ENCODE measurements at places on chromosomes 7 and 10.

DNA sequence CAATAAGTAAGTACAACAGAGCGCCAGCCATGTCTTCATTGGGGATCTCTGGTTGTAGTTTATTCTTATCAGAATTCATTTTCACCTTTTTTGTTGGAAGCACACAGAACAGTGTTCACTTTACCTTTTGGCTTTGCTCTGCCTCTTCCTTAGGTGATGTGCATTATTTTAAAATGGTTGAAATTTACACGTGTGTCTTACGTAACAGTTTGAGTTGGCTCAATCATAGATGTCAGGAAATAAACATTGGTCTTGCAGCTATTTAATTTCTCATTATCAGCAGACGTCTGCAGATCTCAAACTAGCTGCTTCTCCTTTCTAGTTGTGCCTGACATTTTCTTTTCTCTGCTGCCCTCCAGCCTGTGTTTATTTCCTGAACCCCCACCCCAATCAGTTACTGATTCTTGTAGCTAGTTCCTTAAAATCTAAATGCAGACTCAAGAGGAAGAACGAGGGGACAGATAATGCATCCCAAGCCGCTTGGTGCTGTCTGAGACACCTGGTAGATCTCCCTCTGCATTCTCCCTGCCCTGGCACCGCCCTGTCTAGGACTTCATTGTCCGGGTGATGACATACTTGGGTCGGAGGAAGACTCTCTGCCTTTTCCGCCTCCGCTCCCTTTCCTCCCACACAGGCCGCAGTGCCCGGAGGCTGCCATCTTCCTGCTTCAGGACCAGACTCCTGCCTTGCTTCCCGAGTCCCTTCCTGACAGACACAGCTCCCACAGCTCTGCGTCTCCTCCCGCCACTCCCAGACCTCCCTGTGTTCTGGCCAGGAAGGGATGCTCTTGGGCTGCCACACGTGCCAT, 108.2 kb downstream of the ANKRD61 start:
- no peaks in the 10 kb centered on the region for H3K4me1 ChIP-seq
- no peak for ATAC-seq
- peaks cover 72% of the 10 kb centered on the region for H3K36me3 ChIP-seq
- H3K4me3 ChIP-seq, result no peak overlapping the region
- H3K27me3 ChIP-seq, result no peaks in the 10 kb centered on the region

DNA sequence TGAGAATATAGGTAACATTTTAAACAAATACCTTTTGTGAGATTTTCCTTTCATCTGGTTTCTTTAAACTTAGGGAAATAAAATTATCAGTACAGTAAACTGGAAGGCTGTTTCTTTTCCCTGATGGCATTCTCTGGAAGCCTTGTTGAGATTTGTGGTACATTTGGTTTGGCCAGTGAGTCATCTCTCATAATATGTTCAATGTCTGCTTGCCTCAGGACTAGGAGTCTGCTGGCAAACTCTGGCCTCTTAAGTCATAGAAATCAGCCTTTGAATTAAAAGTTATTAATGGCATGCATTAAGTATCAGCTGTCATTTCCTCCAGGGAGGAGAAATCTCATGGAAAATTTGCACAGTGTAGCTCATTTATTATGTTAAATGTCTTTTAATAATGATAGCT, 316.6 kb upstream of the KIAA1217 start:
- H3K27ac ChIP-seq, result no peak overlapping the region

DNA sequence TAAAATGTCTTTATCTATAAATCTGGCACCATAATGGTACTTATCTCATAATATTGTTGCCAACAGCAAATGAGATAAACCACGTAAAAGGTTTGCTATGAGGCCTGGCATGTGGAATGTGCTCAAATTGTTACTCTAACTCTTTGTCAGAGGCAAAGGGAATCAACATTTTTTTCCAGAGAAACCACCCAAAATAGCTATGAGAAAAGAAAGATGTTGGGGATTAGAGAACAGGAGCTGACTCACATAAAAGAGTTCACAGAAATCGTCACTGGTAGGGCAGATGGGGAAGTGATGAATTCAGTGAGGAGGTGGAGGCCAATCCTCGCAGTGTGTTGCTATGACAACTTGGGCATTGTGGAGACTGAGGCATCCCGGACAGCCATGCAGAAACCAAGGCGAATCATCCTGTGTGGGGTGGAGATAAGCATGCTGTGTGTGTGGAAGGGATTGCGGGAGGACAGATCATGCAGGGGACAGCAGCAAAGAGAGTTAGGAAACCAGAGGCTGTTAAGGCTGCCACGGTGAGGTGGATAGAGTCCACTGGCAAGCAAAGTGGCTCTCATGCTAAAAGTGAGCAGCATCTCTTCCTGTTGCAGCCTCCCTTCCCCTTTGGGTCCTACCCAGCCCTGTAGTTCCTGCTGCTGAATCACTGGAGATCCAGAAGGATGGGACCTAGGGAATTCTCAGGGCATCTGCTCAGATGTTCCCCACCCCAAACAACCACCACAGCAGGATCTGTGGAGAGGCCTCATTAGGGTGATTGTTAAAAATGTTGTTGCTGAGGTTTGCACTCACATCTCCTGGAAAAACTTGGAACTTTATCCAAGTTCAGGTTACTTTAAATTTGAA, 103.9 kb downstream of the CUBN start:
- peaks cover 31% of the 10 kb centered on the region for H3K4me1 ChIP-seq
- peak; percentile 72 for ATAC-seq
- H3K27ac ChIP-seq, result peak overlapping the region; percentile 97
- peaks cover 25% of the 10 kb centered on the region for H3K36me3 ChIP-seq
- peak overlapping the region; percentile 58 for H3K4me3 ChIP-seq

DNA sequence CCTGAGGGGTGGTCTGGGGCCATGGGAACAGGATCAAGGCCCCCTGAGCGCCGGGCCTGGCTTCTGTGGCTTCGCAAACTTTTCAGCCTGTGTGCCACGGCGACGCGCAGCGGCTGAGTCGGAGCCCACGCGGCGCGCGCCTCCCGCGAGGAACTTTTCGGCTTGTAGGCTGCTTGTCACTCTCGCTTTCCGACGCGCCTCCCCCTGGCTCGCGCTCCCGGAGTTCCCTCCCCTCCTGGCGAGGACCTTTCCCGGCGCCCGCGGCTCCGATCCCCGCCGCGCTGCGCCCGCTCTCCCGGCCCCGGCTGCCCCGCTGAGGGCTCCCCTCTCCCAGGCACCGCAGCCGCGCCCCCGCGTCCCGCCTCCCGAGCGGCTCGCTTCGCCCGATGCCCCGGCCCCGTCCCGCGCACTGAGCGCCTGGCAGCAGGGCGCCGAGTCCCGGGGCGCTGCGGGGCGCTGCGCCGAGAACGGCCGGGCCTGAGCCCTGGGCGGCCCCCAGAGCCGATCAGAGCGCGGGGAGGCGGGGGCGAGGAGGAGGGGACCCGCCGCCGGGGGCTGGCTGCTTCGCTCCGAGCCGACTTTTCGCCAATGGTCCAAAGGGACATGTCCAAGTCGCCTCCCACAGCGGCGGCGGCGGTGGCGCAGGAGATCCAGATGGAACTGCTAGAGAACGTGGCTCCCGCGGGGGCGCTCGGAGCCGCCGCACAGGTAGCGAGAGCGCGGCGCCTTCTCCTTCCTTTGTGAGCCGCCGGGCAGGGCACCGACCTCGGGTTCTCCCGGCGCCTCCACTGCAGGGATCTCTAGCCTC, at the start of gene CACNB2:
TSS of gene CACNB2 (plus strand) at position 276 of the 808 bp plus-strand sequence.
- H3K27ac ChIP-seq, result no peak within 1 kb of the TSS
- H3K4me1 ChIP-seq, result no peaks in the 10 kb centered on the region
- peaks cover 24% of the 10 kb centered on the region for H3K27me3 ChIP-seq

DNA sequence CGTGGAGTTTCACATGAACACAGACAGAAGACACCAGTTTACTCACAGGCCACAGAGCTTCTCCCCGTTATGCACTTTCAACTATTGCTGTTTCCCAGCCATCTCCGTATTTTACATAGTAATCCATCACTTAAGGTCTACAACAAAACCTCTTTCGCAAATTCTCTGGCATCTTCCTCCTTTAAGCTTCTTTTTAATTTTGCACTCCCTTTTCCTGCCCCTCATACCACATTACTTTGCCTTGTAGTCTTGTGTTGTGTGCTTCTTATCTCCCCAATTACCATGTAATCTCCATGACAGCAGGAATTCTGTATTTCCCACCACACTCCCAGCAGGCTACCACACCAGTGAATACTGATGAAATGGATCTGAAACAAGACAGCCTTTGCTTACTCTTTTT, 87.3 kb downstream of the ODAD2 start:
- no peak for ATAC-seq
- H3K4me1 ChIP-seq, result no peaks in the 10 kb centered on the region
